ENCODE measurements at places on chromosomes 3 and 15.

- peak; percentile 28 for DNase-seq
These were observed 356.4 kb downstream of the LPP start for GRCh38 chr3:188510366-188510765.

- no peak for DNase-seq
These were observed 27.0 kb downstream of the PCOLCE2 start for GRCh38 chr3:142861926-142862325.

DNA sequence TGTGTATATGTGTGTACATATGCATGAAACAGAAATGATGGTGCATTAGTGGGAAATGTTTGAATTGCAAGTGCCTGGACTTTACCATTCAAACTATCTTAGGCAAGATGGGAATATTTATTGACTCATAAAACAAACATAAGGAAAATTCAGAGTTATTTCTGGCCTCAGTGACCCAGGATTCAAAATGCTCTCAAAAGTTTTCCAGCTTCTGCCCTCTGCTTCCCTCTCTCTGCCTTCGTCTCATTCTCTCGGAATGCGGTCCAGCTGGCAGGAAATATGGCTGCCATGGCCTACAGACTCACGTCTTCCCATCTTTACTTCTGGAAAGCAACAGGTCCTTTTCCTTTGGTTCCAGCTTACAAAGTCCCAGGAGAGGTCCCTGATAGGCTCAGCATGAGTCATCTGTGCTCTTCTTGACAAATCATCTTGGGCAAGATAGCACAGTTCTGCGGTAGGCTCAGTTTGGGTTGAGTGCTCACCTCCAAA, 8.7 kb upstream of the ZNF774 start:
- DNase-seq: no peak

GRCh38 chr3:118587847-118588246, 446.8 kb downstream of the IGSF11 start:
- no peak for DNase-seq

DNA sequence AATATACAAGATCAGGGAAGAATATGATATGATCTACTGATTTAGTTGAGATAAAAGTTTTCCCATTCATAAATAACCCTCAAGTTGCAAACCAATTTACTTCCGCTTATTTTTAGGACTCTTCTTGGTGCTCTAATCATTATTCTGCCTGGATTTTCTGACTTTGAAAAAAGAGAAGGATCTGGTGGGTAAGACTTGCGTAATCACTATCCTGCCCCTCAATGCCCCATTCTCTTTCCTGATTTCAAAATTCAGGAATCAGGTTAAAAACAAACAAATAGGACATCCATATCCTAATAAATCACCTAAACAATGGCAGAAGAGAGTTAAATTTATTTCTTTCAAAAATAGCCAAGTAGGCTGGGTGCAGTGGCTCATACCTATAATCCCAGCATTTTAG, 127.5 kb downstream of the CLASP2 start:
- DNase-seq: no peak
